ENCODE measurements at places on chromosomes 6 and 20.

GRCh38 chr20:51610111-51610510, 67.6 kb upstream of the NFATC2 start:
- no peak for DNase-seq

GRCh38 chr20:60172346-60172984, 214.2 kb downstream of the CDH26 start:
- DNase-seq: no peak

DNA sequence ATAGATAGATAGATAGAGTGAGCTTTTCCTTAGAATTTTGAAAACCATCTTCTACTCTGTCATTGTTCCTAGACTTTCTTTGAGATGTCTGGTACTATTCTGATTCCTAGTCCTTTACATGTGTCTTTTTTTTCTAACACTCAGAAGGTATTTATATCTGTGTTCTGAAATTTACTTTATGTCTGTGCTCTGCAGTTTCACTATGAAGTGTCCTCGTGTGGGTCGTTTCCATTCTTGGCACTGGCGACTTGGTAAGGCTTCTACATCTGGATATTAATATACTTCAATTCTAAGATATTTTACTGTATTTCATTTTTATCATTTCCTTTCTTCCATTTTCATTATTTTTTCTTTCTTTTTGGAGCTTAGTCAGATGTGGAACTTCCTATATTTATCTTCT, 87.0 kb downstream of the FHL5 start:
- no peak for DNase-seq

DNA sequence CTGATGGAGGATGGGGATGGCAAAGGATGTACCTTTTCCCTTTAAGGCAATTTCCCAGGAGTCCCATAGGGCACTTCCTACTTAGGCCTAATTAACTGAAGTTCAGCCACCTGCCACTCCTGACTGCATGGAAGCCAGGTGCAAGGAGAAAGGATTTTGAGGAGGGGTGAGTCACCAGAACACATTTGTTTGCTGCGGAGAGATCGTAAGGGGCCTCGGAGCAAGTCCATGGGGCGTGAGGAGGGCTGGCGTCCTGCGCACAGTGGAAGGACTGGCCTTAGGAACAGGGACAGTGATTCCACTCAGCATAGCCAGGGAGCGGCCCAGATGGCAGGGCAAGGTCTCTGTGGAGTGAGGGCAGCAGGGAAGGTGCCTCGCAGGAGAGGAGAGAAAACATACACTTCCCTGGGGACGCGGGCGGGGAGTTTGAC, 11.8 kb upstream of the MAP1LC3A start:
- no peak for DNase-seq
